ENCODE measurements at places on chromosomes 1 and 21.

DNA sequence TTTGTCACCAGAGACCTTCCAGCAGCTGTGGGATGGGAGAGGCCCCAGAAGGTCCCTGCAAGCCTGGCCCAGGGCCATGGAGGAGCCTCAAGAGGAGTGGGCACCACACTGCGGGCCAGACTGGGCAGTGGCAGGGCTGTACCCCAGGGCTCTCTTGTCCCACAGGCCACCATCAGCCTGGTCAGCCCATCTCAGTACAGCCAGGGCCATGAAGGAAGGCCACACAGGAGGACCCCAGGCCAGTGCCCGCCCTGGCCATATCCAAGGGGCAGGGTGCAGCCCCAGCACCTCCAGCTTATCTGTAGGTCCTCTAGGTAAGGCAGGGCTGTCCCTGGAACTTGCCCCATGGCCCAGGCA is 3.1 kb upstream of the GNB1 start:
- DNase-seq: no peak

DNA sequence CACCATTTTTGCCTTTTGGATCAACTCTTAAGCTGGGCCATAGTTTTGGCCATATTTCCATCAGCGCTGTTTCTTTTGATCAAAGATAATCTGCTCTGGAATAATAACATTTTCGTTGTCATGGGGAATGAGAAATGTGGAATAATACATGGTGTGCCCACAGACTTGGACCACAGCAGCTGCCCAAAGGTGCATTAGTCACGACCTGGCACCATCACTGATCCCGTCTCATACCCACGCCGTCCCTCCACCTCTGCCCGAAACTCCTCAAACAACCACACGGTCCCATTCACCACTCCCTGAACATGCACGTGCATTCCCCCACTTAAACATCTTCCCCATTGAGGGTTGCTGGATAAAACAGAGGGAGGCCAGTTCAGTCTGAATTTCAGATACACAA is 76.9 kb downstream of the SLC66A1 start:
- no peak for DNase-seq

DNA sequence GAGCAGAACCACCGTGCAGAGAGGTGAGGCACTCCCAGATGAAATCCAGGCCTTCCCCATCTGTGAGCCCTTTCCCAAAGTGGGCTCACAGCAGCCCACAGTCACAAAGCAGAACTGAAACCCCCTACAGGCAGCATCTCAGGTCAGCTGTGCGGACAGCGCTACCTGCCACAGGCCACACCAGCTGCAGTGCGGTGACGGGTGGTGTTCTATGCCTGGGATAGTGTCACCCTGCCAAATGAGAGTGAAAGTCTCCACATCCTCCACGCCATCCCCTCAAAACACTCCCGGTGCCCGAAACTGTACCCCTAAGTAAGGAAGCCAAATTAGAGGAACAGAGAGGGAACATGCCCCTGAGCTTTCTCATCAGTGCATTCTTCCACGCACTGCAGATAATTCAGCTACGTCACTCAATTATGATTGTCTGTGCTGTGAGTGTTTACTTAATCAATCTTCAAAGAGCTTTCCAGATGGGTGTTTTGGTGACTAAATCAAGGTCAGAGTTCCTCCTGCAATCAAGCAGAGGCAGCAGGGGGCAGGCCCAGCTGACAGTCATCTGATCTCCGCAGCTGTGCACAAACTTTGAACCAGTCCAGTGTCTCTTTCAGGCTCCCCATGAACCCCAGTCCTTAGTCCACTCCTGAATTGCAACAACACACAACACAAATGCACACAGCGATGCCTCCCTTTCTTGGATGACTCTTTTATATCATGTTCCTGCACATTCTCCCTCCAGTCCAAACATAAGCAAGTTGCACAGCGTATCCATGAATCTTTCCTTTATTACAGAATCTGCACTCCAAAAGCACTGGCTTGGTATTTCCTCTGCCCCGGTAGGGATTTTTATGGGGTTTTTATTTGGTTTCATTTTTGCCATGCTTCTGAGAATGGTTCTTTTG is 150.0 kb downstream of the TOMM20 start:
- DNase-seq: peak; percentile 58

DNA sequence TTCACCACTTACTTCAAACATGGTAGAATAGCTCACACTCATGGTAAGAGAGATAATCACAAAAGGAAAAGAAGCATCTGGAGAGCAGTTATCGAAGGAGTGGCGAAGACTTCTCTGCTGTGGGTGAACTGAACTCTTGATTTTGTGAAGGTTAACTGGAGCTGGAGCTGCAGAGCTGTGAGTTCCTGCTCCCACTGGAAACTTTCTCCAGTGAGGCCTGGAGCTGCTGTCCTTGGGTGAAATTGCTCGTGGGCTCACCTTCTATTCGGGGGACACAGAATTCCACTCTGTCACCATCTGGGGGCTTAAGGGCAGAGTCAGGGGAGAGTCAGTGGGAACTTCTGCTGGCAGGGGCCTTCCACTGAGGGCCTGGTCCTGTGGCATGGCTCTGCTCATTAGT is 45.9 kb downstream of the MAB21L3 start:
- no peak for DNase-seq

DNA sequence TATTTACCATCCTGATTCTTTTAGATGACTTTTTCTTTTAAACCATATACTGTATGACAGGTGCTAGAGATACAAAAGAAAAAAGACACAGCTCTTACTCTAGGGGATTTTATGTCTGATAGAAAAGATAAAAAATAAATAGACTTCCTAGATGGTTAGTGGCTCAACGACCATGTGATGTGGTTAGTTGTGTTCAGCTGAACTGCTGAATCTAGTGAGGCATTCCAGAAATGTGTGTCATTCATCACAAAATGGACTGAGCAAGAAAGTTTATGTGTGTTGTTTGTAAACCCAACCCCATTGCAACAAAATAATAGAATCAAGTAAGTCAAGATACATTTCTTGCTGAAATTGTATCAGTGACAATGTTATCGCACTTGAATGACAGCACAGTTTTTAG is 205.8 kb upstream of the LYPLAL1 start:
- no peak for DNase-seq

DNA sequence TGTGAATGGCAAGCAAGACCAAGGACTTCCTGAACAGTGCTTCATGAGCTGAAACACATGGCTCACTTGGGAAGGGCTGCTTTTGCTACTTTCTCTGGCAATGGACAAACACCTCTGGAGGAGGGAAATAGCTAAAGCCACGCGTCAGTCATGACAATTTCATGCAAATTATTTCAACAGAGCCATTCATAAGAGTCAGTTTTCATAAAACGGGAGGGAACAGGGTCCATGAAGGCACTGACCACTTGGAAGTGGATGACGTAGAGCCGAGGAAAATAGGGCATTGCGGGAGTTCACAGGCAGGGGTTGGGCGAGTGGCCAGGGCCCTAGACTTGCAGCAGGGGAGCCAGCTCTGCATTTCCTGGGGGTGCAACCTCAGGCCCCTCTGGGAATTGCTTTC is 43.9 kb downstream of the SDC3 start:
- no peak for DNase-seq

DNA sequence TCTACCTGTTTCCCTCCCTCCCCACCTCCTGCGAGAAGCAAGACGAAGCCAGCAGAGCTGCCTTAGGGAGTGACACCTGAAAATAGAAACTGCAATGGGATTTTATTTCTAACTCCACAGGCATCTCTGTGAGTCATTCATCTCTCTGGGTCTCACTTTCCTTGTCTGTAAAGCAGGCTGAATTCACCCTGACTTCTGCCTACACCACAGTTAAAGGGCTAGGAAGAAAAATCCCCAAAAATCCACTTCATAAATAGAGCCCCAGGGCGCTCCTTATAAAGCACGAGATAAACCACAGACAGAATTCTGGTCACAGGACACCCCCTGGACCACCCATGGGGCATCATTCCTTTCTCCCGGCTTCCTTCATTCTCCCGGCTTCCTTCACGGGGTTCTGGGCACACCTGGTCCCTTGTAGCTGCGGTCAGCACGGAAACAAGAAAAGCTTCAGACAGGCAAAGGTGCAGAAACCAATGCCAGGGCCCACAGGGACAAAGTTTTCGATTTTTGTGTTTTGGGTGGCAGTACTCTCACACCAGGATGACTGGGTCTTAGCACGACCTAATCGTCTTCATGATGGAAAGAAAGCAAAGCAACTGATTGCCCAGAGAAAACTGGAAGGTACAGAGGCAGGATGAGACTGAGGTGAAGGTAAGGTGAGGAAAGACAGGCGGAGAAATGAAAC is 2.8 kb upstream of the H6PD start:
- no peak for DNase-seq

GRCh38 chr1:11500881-11501280 is 21.9 kb downstream of the DISP3 start:
- no peak for DNase-seq

DNA sequence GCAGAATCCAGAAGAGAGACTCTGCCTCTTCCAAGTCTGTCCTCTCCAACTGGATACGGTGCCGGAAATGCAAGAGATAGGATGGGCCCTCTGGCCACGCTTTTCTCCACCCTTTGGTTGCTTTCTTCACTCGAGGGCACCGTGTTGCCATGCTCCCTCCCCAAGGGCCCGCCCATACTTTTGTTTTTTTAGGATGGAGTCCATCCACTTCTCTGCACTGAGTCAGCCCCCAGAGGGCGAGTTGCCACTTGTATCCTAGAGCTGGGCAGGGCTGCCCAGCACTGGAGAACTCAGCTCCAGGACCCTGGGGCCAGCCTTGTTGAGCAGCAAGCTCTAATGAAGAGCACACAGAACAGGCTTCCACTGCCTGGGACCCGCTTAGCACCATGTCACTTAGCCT is 25.5 kb downstream of the IFNGR2 start:
- no peak for DNase-seq

GRCh38 chr1:195828325-195828724 is 779.9 kb downstream of the KCNT2 start:
- DNase-seq: no peak

DNA sequence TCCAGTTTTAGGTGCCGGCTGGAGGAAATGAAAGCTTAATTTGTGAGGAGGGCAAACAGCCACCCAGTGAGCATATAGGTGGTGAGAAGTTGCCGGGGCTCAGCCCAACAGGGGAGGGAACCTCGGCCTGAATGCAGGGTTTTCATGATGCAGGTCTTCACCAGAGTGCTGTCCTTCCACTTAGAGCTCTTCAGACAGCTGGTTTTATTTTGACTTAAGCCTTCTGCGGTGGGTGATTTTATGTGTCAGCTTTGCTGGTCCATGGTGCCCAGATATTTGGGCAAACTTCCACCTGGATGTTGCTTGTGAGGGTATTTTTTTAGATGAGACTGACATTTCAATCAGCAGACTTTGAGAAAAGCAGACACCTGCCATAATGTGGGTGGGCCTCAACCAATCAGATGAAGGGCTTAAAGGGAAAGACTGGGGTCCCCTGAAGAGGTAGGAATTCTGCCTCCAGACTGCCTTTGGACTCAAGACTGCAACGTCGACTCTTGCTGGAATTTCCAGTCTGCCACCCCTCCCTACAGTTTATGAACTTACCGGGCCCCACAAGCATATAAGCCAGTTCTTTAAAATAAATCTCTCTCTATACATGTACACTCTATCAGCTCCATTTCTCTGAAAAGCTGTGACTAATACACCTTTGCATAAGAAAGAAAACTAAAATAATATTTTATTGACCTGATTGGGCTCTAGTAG is 72.8 kb downstream of the RHOU start:
- no peak for DNase-seq

DNA sequence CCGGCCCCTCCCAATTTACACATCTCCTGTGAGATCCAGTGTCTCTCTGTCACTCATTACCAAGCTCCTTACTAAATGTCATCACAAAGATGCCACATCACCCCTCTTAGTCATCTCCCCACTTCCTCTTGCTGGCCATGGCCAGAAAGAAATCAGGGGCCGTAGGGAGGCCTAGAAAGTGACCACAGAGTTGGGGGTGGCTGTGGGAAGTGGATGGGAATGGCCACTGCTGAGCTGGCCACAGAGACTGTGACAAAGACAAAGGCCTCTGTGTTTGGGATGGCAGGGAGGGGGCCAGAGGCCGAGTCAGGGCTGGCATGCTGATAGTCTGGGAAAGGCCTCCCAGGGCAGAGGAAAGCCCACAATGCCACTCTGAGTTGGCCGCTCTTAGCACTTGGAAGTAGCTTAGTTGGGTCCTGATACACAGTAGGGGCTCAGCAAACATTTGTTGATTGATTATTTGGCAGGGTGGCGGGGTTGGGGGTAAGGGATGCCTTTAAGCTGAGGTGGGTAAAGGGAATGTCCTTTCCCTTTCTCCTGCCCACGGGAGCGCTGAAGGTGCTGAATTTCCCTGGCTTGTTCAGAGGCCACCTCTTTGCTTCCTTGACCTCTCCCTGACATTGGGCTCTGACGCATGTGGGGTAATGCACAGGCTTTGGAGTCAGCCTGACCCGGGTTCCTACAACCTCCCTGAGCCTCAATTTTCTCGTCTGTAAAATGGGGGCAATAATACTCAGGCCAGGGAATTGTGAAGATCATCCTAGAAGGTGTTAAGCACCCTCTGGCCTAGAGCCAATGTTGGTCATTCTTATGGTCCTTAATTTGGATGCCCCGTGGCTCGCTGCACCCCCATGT is 13.2 kb downstream of the NAV1 start:
- DNase-seq: no peak

- DNase-seq: no peak
These were observed 4.1 kb downstream of the CD84 start for GRCh38 chr1:160575112-160575664.

- DNase-seq: no peak
These were observed 46.6 kb upstream of the MAB21L3 start for GRCh38 chr1:116064616-116065015.

DNA sequence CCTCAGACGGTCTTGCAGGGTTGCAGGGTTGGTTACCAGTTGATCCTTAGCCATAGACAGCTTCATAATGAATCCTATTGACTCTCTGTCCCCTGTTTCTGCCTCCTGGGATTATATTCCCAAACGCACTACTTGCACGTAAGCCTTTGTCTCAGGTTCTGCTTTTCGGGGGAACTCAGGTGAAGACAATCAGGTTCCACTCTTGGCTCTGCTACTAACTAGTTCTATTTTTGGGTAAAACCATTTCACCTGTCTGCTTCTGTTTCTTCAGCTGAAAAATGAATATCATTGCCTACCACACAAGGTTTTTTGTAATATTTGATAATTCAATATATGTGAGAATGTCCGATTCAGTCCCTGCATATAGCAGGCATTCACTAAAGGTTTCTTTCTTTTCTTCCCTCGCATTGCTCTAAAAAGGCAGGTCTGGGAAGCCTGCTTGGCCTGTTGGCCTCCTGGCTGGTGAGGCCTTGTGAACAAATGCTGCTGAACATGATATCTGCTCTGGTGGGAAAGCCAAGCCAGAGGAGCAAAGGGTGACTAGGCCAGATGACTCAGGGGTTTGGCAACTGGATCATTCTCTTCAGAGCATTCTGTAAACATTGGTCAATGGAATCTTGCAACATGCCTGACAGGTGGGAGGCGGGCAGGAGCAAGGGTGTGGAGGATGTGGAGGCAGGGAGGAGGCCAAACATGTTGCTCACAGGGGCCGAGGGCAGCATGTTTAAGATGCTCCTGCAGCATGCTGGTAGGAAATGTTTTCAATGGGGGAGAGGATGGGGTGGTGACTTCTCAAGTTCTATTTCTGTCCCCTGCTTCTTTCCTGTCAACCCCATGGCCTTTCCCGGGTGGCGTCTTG is 23.8 kb downstream of the IER5 start:
- DNase-seq: no peak

Measured in NCI-H1436 (cell line).